ENCODE measurements at places on chromosomes 11 and 22.

DNA sequence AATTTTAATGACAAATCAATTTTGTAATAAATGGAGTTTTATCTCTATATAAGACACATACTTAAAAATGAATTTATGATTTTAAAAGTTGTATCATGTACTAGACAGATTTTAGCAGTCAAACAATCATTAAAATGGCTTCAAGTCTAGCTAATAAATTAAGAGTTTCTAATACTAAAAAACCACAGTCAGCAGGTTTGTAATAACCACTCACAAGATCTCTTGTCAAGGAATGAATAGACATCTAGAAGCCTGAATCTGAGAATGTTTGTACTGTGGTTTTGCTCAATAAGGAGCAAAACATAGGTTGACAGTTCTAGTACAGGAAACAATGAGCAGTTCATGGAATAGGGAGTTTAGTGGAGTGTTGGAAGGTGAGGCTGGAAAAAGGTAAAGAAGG lies 81.2 kb downstream of the DEUP1 start:
- DNase-seq, result no peak
- H3K27ac ChIP-seq, result no peak overlapping the region
- no peaks in the 10 kb centered on the region for H3K4me1 ChIP-seq
- no peak overlapping the region for H3K4me3 ChIP-seq

DNA sequence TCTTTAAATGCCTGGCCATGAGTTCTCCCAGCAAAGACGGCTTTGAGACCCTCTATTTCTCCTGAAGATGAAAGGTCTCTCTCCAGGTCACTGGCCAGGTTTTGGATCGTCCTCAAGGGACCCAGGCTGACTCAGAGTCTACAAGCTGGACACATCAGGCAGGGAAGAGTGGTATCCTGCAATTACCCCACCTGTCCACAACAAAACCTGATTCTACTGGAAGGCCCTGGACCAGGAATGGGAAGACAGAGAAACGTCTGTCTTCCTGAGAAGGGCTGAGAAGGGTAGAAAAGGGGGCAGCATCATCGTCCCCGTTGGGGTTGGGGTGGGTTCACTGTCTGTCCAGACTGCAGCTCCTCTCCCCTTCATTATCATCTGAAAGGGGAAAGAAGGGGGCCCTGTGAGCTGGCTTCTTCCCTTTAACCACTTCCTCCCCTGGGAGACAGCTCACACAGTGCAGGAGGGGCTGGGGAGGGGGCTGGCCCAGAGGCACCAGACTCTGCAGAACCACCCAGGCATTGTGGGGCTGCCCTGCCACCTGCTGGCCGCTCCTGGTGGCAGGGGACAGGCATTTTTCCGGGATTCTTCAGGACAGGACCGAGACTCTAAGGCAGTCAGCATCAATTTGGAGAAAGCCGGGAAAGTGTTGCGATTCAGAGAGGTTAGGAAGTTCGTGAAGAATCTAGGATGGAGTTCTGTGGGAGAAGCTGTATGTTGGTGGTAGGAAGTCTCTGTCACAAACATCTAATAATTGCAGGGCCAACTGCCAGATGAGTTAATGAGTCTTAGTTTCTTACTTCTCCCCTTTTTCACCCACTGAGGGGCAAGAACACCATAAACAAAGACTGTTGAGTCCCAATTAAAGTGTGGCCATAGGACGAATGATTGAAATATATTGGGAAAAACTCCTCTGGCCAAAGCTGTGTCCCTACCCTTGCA lies 57.6 kb downstream of the SYN3 start:
- H3K4me3 ChIP-seq, result no peak overlapping the region
- H3K27me3 ChIP-seq, result peaks cover 2% of the 10 kb centered on the region
- peaks cover 2% of the 10 kb centered on the region for H3K4me1 ChIP-seq
- DNase-seq, result peak; percentile 43
- H3K36me3 ChIP-seq, result no peaks in the 10 kb centered on the region

DNA sequence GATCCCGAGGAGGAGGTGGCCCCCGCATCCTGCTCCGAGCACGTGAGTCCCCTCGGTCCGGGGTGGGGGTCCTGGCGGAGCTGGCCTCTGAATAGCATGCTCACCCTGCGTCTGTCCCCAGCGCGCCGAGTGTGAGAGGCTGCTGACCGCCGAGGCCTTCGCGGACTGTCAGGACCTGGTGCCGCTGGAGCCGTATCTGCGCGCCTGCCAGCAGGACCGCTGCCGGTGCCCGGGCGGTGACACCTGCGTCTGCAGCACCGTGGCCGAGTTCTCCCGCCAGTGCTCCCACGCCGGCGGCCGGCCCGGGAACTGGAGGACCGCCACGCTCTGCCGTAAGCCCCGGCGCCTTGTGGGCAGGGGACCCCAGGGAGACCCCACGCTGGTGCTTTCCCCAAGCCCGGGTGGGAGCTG lies 3.5 kb downstream of the MUC2 start:
- DNase-seq, result no peak
- no peak overlapping the region for H3K27ac ChIP-seq
- H3K4me3 ChIP-seq, result no peak overlapping the region
- H3K36me3 ChIP-seq, result no peaks in the 10 kb centered on the region
- no peaks in the 10 kb centered on the region for H3K4me1 ChIP-seq

DNA sequence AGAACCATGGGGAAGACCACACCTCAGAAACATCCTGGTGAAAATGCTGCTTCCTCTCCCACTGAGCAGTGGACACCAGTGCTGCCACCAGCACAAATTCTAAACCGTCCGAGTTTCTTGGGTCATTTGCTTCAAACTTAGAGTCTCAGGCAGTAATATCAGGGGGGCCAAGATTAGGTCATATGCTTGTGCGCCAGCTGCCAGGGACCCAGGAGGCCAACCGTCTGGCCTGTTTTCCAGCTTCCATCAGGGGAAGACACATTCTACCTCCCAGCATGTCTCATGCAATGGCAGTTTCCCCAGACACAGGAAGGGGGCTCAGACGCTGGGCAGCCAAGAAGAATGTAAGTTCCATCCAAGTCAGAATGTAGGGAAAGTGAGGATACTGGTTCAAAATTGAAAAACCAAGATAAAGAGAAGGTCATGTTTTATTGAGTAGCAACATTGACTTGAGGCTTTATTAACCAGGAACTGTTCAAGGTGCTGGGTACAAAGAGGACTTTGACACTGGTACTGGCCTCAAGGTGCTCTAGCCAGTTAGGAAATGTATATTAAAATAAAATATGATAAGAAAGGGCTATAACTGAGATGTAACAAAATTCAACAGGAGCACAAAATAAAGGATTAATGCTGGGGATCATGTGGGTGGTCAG lies 59.7 kb upstream of the EED start:
- no peak for DNase-seq
- H3K4me1 ChIP-seq, result peaks cover 3% of the 10 kb centered on the region
- no peaks in the 10 kb centered on the region for H3K36me3 ChIP-seq
- no peak overlapping the region for H3K4me3 ChIP-seq
- no peaks in the 10 kb centered on the region for H3K27me3 ChIP-seq

- no peak overlapping the region for H3K4me3 ChIP-seq
- H3K36me3 ChIP-seq, result no peaks in the 10 kb centered on the region
- DNase-seq, result peak; percentile 25
- H3K27ac ChIP-seq, result no peak overlapping the region
- H3K4me1 ChIP-seq, result peaks cover 11% of the 10 kb centered on the region
These were observed 72.6 kb downstream of the HIPK3 start for GRCh38 chr11:33329705-33330329.

DNA sequence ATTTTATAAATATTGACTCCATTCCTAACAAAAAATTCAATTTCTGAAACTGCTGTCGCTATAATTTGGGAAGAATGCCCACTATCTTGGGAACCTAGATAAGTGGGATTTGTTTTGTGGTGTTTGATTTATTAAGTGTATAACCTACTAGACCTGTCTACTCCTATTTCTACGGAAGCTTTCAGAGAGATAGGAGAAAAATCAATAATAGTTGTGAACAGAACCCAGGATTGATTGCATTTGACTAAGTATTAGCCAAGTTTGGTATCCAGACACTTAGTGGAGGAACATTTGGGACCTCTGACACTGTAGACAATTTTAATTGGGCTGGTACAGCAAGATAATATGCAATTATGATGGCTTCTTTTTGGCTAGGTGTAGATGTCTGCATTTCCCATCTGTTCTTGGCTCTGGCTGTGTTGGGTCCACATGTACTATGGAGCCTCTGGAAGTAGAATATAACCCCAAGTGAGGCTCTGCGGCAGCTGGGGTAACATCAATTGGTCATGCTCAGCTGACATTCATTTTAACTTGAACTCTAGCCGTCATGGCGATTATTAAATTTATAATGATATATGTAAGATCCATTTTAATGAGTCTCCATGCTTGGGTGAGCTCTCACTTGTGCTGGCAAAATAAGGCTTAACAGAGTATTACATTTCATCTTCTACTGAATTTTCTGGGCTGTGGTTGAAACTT lies 111.5 kb upstream of the E2F8 start:
- H3K27me3 ChIP-seq, result peaks cover 47% of the 10 kb centered on the region
- H3K27ac ChIP-seq, result no peak overlapping the region
- H3K36me3 ChIP-seq, result no peaks in the 10 kb centered on the region
- H3K4me3 ChIP-seq, result no peak overlapping the region

All from activated naive CD8-positive, alpha-beta T cell treated with anti-CD3 and anti-CD28 coated beads, Interleukin-2, amount 50 U/mL, for 24 hours (primary cell).